OCI-LY7 (cell line): ENCODE measurements at places on chromosomes 13 and 19. TPM values are rescaled to one million over a fixed set of nuclear protein-coding genes. Genes with fewer than 3 reads are reported as not detected.
A peak's percentile ranks its signal among the peaks of the same experiment; 100 is the strongest.

The SULT2B1 gene
- not detected in 2 replicates for total RNA-seq

DNA sequence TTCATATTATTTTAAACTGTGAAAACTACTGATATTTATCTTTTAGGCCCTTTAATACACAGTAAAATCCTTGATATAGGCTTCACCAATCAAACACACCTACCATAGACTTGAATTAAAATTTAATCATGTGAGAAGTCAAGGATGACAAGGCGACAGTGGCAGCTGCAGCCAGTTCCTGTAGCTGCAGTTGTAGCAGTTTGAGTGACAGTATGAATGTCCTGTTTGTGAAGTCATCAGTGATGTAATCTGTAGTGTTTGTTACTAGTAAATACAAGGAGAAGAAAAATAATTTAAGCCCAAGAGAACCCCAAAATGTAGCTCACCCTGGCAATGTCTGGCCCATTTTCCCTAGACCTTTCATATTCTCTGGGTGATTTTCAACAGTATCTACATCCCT lies 897.0 kb downstream of the SLITRK6 start:
- DNase-seq = peak; percentile 83

DNA sequence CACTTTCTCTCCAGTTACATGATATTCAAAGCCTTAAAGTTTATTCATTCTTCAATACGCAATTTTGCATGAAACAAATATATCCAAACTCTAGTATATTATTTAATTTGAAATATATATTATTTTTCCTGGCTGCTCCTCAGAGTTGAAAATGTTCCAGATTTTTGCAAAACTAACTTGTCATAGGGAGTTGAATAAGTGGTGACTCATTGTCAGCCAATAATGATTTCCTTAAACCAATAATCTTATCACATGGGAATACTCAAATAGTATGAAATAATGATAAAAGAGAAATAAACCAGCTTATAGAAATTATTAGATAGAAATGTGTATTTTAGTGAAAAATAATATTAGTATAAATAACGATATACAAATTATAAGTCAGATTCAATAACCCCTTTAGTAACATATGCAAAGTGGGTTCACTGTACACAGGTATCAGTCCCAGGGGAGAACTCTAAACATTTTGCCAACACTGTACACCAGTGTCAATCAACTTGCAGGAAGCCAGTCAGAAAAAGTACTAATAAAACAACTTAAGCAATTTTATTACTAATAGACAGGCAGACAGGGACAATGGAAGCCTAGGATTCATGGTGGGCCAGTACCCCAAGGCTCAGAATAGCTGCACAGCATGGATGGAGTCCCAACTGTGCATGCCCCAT lies 222.6 kb upstream of the KLHL1 start:
- DNase-seq = no peak

DNA sequence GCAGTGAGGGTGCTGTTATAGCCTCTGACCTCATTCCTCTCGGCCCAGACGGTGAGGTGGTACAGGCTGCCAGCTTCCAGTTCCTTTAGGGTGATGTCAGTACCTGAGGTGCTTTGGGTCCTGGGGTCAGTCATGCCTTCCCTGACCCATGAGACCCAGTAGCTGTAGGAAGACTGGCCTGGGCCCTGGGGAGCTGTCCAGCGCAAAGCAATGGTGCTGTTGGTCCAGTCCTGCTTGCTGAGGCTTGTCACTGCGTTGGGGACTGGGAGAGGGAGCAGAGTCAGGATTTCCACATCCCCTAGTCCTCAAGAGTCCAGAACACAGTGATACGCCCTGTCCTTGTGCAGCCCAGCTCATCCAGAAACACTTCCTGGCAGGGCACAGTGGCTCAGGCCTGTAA lies 10.7 kb downstream of the PTPRH start:
- no peak for DNase-seq

- DNase-seq = peak; percentile 57
These were observed 591 bp downstream of the ZNF823 start for GRCh38 chr19:11737964-11738745.
